SK-N-DZ (cell line): ENCODE measurements at places on chromosomes 5 and 9.

DNA sequence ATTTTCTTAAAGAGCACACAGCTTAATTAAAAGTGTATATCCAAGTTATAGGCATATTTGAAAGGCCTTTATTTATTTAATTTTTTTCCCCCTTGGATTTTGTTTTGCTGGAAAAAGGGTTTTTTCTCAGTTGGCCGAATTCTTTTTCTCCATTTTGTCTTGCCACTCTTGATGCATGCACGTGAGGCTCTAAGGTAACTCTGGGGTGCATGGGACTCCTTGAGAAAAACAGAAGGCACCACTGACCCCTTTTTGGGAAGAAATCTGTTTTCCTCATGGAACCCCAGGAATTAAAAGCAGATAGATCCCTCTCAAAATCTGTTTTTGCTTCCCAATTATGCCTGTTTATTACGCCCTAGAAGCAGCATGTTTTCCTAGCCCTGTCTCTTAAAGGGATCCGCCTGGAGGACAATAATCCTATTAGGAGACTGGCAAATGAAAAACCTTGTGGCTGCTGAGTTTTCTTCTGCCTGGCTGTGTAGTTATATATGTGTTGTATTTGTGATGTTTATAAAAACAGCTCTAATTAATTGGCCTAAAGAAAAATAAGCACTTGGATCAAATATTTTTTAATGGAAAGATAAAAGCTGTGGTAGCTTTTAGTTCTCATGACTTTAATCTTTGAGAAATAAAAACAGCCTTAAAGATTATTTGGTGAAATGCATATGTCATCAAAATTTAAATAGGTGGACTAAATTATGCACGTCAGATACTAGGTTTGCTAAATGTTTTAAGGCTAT is 435.1 kb upstream of the CDH9 start:
- DNase-seq = peak; percentile 22

DNA sequence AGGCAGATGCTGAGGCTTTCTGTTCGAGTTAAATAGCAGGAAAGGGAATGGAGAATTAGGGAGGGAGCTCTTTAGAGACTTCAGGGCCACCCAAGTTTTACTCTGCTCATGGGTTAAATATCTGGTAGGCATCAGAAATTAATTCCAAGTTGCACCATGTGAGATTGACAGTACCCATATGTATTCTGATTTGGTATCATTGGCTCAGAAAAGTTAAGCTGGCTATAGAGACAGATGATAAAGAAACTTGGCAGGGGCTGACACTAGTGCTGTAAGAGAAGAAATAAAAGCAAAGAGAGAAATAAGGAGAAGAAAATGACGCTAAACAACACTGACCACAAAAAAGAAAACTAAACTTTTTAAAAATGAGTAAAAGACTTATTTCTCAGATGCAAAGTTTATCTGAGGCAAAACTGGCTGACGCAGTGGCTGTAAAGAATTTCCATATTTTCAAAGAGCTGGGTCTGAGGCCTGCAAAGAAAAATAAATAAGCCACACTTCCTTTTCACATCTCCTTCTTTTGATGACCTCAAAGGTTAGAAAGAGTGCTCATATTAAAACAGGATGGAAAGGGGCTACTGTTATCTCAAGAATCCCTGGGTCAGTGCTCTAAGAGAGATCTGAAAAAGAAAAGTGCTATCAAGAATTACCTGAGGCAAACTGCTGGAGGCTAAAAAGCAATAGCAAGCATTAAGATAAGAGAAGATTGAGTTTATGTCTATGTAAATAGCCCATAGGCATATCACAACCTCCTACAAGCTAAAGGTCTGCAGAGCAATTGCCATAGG is 399.0 kb upstream of the MEF2C start:
- no peak for DNase-seq

- no peak for DNase-seq
These were observed 10.0 kb upstream of the RETREG1 start for GRCh38 chr5:16626696-16627264.

DNA sequence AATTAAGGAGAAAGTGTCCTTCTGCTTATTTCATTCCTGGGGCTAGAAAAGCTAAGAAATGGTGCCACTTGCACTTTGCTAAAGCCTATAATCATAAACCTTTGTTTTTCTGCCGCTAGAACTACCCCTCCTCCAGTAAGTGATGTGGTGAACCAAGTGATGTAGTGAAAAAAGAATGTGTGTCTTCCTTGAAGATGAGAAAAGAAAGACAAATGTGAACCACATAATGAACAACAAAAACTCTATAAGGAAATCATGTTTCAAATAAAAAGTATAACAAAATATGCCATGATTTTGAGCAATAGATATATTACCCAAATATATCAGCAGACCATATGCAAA is 179.0 kb upstream of the SGCD start:
- DNase-seq = no peak

- no peak for DNase-seq
These were observed 15.2 kb upstream of the IRX4 start for GRCh38 chr5:1897816-1898450.

GRCh38 chr9:4321554-4321953 is 21.7 kb upstream of the GLIS3 start:
- DNase-seq = no peak

DNA sequence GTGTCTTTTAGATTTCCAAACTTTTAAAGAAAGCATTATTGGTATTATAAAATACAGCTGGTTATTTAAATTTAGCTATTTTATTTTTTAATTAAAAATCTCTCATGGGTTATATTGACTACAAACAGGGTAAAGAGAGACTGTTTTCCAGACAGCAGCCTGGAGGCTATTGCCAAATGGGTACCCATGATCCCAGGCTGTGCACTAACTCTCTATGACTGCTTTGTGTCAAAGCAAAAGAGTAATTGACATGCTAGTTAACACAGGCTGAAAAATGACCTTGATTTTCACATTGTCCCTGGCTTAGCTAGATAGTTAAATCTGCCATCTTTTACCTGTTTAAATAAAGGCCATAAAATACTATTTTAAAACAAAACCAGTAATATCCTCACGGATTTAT is 589.7 kb downstream of the ANXA1 start:
- peak; percentile 69 for DNase-seq

GRCh38 chr5:75265731-75266130 is 29.1 kb upstream of the ANKRD31 start:
- DNase-seq = peak; percentile 19

DNA sequence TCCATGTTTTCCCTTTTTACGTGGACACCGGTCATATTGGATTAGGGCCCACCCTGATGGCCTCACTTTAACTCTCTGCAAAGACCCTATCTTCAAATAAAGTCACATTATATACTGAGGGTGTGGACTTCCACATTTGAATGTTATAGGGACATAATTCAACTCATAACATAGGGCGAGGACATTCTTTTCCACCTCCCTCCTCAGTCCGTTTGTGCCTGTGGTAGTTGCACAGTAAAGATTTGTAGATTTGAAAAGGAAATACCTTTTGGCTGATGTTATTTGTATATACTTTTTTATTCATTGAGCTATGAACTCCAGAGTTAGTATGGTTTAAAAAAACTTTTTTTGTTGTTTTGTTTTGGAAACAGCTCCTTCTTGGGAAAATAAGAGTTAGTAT is 51.0 kb upstream of the DHFR start:
- DNase-seq = no peak

DNA sequence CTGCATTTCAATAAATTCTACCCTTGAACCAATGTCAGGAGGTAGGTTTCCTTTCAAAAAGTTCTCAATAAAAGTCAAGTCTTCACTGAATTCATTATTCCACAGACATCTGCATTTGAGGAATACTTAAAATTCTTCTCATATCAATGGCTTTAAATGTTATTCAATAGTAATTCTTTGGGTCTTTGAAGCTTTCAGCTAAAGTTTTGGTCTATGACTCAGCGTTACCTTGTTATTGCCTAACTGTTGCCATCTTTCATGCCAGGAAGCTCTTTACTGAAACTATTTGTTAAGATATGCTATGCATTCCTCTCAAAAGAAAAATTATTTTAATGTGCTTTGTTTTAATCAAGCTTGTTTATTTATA is 170.5 kb downstream of the NNT start:
- no peak for DNase-seq

DNA sequence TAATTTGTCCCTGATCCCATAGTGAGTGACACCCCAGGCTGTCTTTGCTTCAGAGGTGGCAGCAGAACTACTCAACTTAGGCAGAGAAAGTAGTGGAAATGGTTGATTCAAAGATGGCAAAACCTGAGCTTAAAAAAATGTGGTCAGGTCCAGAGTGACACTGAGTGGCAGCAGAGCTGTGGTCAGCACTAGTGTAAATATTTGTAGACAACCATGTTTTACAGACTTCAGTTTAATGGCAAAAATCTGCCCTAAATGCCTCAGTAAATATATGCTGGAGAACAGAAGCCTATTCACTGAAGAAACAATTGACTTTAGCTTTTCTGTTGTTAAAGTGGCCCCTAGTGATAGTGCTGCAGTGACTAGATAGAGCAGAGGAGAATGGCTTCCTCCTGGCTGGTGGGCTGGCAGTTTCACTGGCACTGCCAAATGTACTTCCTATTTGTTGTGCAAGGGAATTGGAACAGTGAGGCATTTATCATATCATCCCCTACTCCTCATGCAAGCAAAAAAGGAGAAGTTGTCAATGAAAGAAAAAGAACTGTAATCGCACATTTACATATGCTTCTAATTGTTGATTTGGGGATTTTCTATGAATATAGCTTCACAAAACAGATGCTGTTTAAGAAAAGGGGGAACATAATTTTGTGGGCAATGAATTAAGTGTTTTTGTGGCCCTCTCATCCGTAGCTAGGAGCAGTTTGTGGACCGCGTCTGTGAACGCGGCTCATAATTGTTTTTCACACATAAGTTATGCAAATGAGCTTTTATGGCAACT is 12.0 kb downstream of the PBX3 start:
- no peak for DNase-seq

GRCh38 chr9:81678088-81678487 is 11.3 kb downstream of the TLE1 start:
- no peak for DNase-seq

DNA sequence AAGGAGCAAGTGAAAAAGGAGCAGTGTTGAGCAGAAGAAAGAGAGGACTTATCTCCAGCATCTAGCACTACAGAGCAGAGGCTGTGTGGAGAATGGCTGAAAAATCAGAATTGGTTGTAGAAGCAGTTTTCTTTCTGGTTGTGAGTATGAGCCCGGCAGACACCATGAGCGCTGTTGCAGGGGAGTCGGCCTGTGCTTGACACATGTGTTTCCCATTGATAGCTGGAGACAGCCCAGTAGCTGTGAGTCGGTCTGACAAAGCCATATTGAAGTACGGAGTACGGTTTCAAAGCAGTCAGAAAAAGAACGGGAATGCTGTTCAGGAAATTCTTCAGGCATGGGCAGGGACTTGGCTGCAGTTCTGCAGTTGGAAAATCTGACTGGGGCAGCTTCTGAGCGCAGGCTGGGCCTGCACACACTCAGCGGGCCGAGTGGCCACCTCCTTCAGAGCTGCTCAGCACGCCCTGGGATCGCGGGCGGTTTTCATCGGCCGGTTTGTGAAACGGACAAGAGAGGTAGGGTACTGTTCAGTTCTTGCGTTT is at the start of gene SGCD:
Gene SGCD (plus strand): TSS at position 447 of the 542 bp plus-strand sequence.
- DNase-seq = peak; percentile 30

DNA sequence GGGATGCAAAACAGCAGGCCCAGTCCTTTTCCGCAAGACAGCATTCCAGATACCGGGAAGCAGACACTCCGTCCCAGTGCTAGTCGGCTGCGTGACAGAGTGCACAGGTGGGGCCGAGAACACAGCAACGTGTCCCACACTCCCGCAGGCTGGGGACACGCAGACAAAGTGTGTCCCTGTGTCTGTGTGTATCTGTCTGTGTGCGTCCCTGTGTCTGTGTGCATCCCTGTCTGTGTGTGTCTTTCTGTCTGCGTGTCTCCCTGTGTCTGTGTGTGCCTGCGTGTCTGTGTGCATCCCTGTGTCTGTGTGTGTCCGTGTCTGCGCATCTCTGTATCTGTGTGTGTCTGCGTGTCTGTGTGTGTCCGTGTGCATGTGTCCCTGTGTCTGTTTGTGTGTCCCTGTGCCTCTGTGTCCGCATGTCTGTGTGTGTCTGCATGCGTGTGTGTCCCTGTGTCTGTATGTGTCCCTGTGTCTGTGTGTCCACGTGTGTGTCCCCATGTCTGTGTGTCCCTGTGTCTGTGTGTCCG is 137.0 kb downstream of the MRPL36 start:
- DNase-seq = no peak

DNA sequence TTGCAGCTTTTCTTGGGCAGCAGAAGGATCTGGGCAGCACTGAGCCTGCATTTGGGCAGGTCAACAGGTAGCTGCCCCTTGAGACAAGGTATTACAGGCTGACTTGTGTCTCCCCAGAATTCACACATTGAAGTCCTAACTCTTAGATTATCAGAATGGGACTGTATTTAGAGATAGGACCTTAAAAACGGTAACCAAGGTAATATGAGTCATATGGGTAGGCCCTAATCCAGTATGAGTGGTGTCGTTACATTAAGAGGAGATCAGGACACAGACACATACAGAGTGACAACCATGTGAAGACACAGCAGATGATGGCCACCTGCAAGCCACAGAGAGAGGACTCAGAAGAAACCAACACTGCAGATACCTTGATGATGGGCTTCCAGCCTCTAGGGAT is 3.2 kb downstream of the C1QTNF2 start:
- no peak for DNase-seq

- DNase-seq = no peak
These were observed 409.5 kb upstream of the MEF2C start for GRCh38 chr5:89292487-89292886.

- DNase-seq = no peak
These were observed 123.6 kb downstream of the IRX2 start for GRCh38 chr5:2627867-2628266.

DNA sequence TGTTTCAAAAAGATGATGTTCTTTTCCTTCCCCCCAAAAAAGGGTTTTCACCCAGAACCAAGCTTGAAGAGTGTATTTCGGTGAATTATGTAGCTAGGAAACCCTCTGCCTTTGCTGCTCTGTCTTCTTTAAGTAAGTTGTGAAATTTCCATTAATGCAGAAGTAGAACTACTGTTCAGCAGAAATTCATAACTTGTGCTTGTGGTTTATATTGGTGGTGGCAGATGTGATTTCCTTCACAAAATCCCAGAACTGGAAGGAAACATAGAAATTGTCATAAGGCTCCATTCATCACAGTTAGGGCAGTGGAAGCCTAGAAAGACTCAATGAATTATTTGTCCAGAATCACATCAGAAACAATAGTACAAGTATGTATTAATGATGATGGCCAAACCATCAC is 42.1 kb upstream of the DAB2 start:
- DNase-seq = no peak

DNA sequence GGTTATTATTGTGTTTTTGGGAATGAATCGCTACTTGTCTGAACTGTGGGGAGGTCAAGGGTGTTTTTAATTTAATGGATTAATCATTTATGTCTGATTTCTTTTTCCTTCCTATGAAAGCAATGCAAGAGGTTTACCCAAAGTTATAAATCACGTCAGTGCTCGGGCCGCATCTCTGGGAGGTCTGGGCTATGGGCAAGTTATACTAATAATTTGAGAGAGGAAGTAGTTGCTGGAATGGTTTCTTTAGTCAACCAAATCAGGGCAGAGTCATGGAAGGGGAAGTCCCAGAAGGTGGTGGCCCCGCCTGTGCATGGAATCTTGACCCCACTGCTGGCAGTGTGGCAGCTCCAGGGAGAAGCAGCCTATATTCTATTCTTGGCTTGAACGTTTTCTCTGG is 180.2 kb downstream of the HSPA4 start:
- no peak for DNase-seq
